Non-pigmented ciliary epithelial cell (primary cell): ENCODE measurements at places on chromosomes 5 and 9.

DNA sequence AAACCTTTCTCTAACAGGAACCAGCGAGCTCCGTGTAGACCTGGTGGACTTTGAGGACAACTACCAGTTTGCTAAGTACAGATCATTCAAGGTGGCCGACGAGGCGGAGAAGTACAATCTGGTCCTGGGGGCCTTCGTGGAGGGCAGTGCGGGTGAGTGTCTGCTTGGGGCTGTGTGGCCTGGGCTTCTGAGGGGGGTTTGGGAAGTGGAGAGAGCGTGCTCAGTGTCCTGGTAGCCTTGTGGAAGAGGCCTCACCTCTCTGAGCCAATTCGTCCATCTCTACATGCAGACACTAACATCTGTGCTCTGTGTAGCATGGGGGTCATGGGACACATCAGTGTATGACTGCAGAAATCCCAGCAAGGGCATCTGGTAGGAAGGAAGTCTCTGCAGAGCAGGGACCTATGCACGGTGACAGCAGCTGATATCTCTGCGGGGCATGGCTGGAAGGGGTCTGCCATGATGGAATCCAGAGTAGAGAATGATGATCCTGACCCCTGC, 5.9 kb downstream of the FCN2 start:
- no peak for DNase-seq

DNA sequence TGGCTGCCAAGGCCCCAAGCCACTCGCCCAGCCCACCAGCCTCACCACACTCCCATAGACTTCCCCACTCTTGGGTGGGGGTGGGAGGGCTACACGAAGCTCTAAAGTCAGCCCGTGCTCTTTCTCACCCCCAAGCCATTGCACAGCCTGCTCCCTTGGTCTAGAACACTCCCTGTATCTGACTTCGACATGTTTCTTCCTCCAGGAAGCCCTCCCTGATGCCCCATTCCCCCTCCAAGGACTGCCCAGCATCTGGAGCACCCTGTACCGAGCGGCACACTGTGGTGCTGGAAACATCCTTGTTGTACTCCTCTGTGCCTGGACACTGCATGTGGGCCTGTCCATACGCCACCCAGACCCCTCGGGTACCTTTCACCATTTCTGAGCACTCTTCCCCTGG, 49.4 kb upstream of the KCNMB1 start:
- DNase-seq: no peak

GRCh38 chr5:98461485-98461884, 312.0 kb upstream of the RGMB start:
- DNase-seq: no peak

- DNase-seq: no peak
Measured at GRCh38 chr5:32638309-32638708, 53.0 kb downstream of the SUB1 start.

GRCh38 chr9:103226647-103227013, 231.5 kb downstream of the CYLC2 start:
- DNase-seq: no peak

GRCh38 chr5:77893225-77893860, 117.2 kb upstream of the TBCA start:
- peak; percentile 89 for DNase-seq
